Fibroblast of lung (primary cell): ENCODE measurements at places on chromosomes 1 and 21. TPM values are rescaled to one million over a fixed set of nuclear protein-coding genes. Genes with fewer than 3 reads are reported as not detected.

DNA sequence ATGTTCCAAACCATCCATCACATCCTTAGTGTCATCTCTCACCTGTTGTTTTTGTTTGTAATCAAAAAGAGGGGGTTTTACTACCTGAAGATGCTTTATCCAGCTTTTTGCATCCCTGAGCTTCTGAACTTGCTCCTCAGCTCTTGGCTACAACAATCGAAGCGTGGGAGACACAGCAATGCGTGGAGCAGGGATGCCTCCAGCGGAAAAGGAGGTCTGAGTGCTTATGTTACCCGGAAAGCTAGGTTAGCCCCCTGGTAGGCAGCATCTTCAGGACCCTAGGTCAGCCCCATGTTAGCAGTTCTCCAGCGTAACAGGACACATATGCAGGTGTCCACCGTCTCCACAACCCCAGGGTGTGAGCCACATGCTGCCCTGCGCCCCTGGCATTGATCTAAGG is 141.5 kb downstream of the RRAGC start:
- DNase-seq = no peak

GRCh38 chr1:231836227-231836893 is 209.8 kb downstream of the DISC1 start:
- DNase-seq = no peak

- DNase-seq = peak; percentile 61
Observed at GRCh38 chr1:156103521-156103947, 11.0 kb upstream of the LMNA start.

DNA sequence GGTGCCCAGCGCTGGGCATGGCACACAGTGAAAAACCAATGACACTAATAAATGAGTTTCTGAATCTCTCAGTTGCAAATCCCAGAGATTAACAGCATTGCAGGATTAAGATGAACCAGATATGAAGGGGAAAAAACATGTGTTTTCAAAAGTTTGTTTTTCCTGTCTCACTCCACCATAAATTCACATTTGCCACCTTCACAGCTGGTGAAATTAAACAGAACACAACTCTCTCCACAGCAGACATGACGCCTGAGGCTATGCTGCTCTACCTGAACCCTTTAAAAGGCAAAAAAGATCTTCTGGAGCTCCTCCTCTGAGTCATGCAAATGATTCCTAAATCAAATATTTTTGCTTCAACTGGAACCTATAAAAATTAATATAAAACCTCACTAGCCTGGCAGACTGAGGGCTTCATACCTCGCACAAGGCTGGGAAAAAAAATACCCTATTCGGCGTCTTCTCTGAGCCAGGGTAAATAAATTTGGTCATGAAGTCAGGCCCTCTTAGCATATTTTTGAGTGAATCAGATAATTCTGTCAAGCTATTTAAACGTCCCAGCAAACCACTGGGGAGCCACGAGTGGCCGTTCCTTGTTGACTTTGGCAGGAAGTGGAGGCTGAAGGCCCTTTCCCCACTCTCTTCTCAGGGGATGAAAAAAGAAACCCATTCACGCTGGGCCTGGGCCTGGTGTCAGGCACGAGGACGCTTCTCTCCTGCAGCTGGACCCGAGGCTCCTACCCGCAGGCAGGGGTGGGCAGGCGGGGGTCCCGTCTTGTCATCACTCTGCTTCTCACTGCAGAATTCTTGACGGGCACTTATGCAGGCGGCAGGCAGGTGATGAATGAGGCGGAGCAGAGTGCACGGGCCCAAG is 53.0 kb downstream of the DMRTB1 start:
- DNase-seq = peak; percentile 80

DNA sequence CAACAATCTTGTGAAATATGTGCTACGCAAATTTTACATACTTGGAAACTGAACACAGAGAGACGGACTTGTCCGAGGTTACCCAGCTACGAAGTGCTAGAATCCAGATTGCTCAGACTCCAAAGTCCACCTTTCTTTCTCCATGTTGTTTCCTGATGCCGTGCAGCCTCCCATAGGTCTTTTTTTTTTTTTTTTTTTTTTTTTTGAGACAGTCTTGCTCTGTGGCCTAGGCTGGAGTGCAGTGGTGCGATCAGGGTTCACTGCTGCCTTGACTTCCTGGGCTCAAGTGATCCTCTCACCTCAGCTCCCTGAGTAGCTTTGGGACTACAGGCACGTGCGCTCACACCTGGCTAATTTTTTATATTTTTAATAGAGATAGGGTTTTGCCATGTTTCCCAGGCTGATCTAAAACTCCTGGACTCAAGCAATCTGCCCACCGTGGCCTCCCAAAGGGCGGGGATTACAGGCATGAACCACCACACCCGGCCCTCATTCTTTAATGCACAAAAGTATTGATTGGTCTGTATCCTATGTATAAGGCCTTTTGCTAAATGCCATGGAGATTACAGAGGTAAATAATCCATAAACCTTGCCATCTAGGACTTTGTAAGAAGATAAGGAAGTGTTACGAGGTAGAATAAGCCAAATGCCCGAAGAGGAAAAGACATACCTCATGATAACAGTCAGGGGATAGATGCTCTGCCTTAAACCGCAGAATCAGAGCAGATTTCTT is 92.8 kb downstream of the C1orf21 start:
- no peak for DNase-seq

DNA sequence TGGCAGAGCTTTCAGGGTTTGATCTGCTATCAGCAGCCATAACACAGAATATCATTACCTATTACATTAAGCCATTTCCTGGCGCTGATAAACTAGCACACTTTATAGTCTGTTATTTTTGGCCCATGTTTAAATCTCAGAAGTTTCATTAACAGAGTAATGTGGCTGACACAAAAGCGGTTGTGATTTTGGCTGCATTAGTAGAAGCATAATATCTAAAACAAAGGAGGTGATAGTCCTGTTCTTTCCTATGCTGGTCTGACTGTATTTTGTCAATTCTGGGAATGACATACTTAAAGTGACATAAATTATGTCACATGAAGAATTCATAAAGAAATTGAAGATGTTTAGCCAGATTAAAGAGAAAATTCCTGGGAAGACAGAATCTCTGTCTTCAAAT is 151.3 kb upstream of the KCND3 start:
- no peak for DNase-seq

DNA sequence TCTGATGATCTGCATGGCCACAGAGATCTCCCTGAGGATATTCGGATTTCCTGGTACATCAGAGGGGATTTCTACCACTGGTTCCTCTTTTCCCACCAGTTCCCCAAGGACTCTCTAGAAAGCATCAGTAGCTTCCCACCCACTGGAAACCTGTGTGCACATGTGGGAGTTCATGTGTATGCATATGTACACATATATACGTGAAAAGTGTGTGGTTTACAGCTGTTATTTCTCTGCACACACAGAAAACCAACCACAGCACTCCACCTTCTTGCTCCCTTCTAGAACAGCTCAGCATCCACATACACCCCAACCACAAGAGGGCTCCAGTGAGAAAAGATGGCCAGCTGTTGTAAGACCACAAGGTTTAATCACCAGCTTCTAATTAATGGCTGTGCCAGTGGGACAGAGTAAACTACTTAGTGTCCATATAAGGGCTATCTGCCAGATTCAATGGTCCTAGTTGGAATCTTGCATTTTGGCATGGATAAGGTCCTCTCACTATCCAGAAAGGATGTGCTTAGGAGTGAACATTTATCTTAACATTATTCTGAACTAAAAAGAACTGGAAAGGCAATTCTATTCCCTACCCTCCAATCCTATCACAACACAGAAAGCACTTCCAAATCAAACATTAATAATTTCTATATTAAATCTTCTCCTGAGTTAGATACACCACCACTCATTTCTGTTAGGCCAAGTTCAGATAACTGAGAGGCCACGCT is 24.1 kb downstream of the GPR3 start:
- peak; percentile 65 for DNase-seq

The LINGO4 gene
- polyA plus RNA-seq = not detected in 2 replicates

The APCS gene
- polyA plus RNA-seq = not detected in 2 replicates
